ENCODE measurements at places on chromosomes 6 and 20.
A peak's percentile ranks its signal among the peaks of the same experiment; 100 is the strongest.

DNA sequence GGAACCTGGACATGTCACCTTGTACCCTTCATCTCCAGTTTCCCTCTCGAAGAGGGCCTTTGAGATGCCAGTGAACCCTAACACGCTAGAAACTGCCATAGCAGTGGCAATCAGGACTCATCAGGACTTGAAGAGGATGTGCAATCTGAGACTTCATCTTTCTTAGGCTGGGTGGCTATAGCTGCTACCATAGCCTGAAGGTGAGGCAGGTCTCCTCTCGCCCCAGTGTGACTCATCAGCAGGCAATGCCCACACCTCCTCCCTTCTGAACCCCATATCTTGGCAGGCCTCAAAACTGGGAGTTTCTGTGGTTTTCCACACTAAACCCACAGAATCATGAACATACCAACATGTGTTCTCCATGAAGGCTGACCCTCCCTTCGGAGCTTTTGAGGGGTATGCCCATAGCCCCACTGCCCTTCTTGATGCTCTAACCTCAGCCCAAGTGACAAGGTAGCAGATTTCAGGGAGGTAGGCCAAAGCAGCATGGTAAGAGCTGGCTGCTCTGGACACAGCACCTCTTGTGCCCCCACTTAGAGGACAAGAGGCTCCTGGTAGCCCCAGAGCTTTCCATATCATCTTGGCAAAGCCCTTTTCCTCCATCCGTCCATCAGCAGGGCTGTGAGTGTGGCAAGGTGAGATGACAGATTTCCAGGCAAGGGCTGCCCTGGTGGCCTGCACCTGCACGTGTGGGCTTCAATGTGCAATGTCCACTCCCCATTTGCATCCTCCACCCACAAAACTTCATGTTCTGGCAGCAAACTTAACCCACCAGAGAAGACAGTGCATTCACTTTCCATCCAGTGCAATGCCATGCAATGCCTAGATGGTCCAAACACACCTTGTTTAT is 2.6 kb downstream of the BLCAP start:
- no peak for DNase-seq

GRCh38 chr6:3902871-3903648 is 53.9 kb downstream of the FAM50B start:
- no peak for DNase-seq

GRCh38 chr6:12064131-12064530 is 52.0 kb downstream of the HIVEP1 start:
- no peak for DNase-seq

DNA sequence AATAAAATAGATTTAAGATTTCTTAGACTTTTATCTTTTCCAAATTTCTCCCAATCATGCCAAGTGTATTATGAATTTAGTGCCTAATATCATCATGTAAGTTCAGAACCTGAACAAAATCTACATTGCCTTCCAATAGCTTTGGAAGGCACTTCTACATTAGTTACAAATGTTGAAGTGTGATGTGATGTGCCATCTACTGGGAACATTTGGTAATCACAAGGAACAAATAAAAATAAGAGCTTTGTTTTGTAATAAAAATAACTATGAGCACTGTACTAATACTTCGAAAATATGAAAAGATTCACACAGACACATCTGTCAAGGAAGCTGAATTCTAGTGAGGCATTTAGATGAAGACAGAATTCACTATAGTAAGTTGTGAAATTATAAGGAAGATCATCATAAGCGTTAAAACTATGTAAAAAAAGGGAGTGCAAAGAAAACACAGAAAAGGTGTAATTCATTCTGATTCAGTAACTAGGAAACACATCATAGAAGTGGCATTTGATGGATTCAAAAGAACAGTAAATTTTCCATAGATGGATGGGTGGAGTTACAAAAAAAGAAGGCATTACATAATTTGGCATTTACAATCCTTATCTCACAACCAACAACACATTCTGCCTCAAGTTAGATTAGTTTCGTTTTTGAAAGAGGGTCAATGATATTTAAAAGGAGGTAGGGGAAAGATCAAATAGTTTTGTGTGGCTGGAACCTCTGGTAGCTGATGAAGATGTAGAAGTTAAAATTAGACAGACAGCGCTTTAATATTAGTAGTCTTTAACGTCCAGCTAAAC is 161.0 kb downstream of the ASCC3 start:
- no peak for DNase-seq

DNA sequence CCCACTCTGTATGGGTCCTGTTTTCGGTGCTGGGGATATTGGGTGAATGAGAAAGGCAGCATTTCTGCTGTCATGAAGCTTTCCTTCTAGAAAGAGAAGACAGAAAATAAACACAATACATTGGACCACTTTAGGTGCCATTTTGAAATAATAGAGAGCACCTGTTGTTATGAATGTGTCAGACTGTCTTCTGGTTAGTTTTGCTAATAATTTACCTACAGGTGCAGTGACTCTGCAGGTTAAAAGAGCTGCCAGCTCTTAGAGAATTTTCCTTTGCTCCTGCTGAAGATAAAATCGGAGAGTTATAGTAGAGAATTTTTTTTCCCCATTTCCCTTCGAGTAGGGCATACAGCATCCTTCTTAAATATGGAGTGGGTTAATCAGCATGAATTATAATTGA is 21.9 kb upstream of the GCLC start:
- no peak for DNase-seq

- peak; percentile 13 for DNase-seq
Observed at GRCh38 chr20:59082077-59082740, 39.6 kb upstream of the PRELID3B start.

DNA sequence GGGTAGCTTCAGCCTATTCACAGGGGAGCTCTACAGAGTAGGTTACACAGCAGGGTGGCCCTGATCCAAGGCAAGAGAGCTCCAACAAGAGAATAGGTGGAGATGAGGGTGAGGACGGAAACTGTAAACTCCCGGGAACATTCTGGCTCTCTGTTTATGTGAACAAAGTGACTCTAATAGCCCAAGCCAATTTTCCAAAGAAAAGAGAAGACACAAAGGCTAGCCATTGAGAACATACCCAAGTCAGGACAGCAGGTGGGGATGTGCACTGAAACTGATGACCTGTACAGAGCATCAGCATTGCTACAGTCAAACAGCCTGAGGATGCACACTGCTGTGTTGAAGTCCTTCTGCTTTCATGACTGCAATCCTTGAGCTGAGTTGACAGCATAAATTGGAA is 136.0 kb upstream of the TOP1 start:
- no peak for DNase-seq

DNA sequence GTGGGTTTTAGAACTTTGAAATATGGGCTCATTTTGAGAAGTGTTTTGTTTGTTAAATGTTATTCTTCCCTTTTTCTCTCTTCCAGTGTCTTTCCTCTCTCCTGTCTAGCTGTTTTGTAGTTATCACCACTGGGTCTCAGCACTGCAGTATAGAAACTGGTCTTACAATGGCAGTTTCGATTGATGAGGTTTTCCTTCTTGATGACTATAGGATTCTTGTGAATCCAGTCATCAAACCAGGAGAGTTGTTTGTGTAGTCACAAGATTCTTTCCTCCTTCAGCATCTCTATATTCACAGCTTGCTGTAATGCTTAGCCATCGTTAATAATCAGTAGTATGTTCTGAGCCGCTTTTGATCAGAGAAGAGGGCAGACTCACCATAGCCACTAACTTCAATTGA is 172.3 kb downstream of the OGFRL1 start:
- DNase-seq = no peak

GRCh38 chr6:141403827-141404226 is 728.9 kb upstream of the GJE1 start:
- no peak for DNase-seq

DNA sequence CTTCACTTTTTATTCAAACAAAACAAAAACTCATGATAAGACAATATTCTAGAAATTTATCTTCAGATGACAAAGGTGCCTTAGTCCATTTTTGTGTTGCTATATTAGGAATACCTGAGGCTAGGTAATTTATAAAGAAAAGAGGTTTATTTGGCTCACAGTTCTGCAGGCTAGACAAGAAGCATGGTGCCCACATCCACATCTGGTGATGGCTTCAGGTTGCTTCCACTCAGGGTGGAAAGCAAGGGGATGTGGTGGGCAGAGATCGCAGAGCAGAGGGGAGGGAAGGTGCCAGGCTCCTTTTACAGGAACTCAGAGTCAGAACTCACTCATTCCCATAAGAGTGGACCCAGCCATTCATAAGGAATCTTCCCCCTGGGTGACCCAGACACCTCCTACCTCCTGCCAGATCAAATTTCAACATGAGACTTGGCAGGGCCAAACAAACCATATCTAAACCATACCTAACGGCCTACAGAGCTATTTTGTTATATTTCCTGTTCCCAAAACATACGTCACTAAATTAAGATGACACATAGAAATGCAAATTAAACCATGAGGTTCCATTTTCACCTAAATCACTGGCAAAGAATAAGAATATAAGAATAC is 26.4 kb downstream of the ABHD12 start:
- no peak for DNase-seq

- DNase-seq = no peak
Observed at GRCh38 chr20:63441136-63442099, 31.0 kb downstream of the KCNQ2 start.

DNA sequence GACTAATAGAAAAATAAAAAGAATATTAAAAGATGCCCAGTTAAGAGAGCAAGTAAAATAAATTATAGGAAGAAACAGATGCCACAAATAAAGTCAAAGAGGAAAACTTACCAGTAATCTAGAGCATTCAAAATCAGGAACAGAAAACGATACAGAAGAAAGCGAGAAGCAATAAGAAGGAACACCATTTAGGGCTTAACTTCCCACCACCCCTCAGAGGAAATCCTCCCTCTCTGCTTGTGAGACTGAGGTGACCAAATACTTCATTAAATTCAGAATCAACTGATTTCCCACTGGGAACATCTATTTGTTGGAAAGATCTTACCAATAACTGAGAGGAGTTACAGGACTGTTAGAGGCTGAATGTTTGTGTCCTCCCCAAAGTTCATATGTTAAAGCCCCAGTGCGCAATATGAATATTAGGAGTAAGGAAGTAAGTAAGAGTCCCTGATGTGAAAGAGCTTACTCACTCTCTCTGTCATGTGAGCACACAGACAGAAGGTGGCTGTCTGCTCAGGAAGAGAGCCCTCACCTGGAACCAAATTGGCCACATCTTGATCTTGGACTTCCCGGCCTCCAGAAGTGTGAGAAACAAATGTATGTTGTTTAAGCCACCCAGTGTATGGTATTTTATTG is 19.5 kb downstream of the KATNA1 start:
- DNase-seq = peak; percentile 51

DNA sequence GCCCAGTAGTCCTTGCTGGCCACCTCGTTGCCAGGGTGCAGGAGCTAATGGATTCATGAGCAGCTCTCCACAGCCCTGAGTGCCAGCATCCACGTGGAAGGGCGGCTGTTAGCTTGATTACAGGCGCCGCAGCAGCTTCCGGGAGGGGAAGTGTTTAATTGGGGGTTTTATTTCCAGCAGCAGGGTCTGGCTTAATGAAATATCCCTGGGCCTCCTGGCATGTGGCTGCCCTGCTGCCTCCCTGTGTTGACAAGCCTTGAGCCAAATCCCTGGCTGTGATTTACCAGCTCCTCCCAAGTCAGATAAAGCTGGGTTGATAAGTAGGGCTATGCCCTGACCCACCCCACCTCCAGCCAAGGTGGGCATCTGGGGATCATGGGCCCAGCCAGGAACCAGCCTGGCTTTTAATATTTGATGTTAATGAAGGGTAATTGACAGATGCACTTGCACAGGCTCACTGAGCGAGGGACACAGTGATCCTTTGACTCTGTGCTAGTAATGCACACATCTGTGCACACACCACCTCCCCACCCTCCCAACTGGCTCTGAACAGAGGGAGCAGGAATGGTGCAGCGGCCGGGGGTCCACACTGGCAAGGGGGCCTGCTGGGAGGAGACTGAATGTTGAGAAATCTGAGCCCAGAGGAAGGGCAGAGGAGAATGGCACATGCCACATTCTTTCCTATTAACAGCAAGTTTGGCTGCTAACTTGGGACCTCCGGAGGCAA is 13.6 kb downstream of the GLP1R start:
- no peak for DNase-seq

- peak; percentile 83 for DNase-seq
Observed at GRCh38 chr6:13526727-13527670, 39.6 kb upstream of the GFOD1 start.

- DNase-seq = no peak
Observed at GRCh38 chr6:45845567-45845966, 170.1 kb downstream of the CLIC5 start.

DNA sequence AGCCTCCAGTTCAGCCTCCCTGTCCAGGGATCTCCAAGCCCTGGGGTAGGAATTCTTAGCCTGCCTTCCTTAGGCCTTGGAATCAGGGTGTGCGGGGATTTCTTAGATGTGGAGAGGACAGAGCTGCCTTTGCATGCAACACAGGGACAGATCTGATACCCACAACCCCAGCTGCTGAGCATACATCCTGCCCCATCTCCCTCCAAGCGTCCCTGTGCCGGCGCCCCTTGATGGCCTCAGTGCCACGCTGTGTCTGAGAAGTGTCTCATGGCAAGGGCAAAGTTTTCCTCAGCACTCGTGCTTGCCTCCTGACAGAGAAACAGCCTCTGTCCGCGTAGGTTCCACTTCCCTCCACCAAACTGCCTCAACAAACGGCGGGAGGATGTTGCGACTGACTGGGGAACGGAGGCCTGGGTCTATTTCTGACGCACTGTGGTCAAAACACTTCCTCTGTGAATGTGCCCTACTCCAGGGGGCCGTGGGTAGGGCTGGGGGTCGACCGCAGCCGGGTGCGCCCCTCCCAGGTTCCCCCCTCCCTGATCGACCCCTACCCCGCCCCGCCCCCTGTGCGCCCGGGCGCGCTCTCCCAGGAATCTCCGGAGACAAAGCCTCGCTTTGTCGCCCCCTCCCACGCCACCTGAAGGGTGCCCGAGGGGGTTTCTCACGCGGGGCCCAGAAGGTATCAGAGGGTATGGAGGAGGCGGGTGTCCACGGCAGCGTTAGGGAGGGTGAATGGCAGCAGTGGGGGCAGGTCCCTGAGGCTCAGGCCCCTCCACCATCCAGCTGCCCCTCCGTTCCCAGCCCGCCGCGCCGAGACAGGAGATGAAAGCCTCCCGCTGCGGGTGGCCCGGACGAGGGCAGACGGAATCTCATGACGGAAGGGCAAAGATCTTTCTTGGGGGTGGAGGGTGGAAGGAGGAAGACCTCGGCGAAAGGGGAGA is 806 bp downstream of the MICAL1 start:
- DNase-seq = peak; percentile 78

GRCh38 chr20:47051936-47052526 is 157.4 kb downstream of the EYA2 start:
- no peak for DNase-seq

GRCh38 chr6:13695252-13695651 is 16.4 kb downstream of the RANBP9 start:
- DNase-seq = no peak

- no peak for DNase-seq
Observed at GRCh38 chr6:39518221-39518620, 195.7 kb upstream of the KCNK16 start.

GRCh38 chr6:104332364-104332763 is 527.4 kb downstream of the HACE1 start:
- no peak for DNase-seq
